ENCODE measurements at places on chromosomes 2 and 18. TPM values are rescaled to one million over a fixed set of nuclear protein-coding genes. Genes with fewer than 3 reads are reported as not detected.

- DNase-seq = no peak
Observed at GRCh38 chr2:238808761-238809160, 39.1 kb upstream of the TWIST2 start.

- DNase-seq = peak; percentile 7
Observed at GRCh38 chr2:98944775-98945174, 8.8 kb upstream of the CRACDL start.

SLC39A10 gene
- total RNA-seq = 92.8 TPM

DNA sequence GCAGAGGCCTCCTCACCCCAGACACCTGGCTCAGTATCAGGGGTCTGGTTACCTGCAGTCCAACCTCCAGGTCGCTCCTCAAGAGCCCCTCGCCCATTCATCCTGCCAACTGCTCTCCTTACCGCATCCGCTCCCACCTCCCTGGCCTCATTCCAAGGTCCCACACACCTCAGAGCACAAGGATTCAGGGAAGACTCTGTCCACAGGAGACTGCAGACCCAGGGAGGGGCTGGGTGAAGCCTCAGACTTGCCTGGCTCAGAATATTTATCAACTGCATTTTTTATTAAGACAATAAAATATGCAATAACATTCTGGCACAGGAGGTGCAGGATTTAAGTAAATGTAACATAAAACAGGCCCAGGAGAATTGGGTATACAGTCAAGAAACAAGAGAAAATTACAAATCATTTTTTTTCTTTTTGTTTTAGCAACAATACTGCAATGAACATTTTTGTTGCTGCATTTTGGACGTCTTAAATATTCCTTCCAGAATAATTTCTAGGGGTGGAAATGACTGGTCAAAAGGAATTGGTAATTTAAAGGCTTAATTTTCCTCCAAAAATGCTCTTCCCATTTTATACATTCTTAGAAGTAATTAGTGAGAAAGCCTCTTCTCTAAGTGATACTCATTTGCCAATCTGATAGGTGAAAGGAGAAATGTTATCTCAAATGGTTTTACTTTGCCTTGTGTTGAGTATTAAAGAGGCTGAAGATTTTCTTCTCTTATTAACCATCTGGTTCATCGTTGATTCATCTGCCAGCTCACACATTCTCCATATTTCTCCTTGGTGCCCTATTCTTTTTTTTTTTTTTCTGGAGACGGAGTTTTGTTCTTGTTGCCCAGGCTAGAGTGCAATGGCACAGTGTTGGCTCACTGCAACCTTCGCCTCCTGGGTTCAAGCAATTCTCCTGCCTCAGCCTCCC lies 42.5 kb downstream of the TEX44 start:
- DNase-seq = peak; percentile 45

DNA sequence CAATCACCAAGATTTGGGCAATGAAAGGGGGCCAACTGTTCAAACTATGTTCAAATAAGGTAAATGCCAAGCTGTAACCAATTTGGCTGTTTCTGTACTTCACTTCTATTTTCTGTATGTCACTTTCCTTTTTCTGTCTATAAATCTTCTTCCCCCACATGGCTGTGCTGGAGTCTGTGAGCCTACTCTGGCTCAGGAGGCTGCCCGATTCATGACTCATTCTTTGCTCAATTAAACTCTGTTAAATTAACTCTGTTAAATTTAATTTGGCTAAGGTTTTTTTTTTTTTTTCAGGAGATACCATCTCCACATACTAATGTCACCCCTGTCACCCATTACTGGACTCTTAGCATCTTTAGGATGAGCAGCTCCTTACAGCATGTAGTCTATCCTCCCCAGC lies 178.8 kb upstream of the TWIST2 start:
- no peak for DNase-seq

DNA sequence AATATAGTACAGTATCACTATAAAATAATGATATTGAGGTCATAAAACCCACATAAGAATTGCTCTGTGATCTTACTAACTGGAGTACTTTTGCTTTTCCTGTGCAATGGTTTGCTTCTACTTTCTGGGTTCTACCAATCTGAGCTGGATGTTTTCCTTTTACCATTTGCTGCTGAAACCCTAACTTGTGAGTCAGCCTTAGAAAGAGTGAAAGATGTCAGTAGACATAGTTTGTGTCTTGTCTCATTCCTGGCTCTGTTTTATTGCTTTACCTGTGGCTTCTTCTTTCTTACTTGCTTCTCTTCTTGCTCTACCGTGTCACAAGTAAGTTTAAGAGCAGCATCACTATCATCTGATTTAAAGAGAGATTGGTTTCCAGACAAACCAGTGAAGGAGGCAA lies 61.0 kb downstream of the MBD2 start:
- peak; percentile 13 for DNase-seq
